ENCODE measurements at places on chromosomes 5 and 9. TPM values are rescaled to one million over a fixed set of nuclear protein-coding genes. Genes with fewer than 3 reads are reported as not detected.

CBY3 gene
- 0.52 TPM for total RNA-seq

ENTREP1 gene
- total RNA-seq, result not detected

KLF9 gene
- 118 TPM for total RNA-seq

DRD1 gene
- not detected for total RNA-seq

PIP5KL1 gene
- total RNA-seq, result 0.42 TPM

GDF9 gene
- total RNA-seq, result 0.42 TPM

PCDHB14 gene
- total RNA-seq, result not detected

CER1 gene
- not detected for total RNA-seq
